Fibroblast of the aortic adventitia (primary cell): ENCODE measurements at places on chromosomes 6 and 20. TPM values are rescaled to one million over a fixed set of nuclear protein-coding genes. Genes with fewer than 3 reads are reported as not detected.

- peak; percentile 4 for DNase-seq
Observed at GRCh38 chr6:32816746-32817204, at the start of gene HLA-DOB. Gene HLA-DOB, minus strand, starts transcription at chr6:32817002. Its CDS starts 51 bp downstream, at chr6:32816951.

DNA sequence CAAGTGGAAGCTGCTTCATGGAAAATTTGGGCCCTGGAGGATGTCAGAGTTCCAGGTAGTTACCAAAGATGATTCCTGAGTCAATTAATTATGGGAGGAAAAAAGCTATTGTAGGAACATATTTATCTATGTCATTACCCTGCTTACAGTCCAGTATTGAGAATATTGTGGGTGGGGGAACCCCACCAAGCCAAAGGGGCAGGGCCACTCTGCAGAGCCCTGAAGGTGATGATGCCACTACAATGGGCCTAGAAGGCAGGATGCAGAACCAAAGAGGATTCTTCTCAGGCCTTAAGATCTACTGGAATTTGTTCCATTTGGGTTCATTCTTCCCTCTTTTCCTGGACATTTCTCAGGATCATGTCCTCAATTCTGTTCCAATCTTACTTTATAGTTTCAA lies 375.2 kb upstream of the MARCKS start:
- no peak for DNase-seq

The EPHA7 gene
- total RNA-seq = 0.65 and 1.5 TPM in 2 replicates

The SERINC1 gene
- 243 and 282 TPM in 2 replicates for total RNA-seq
